Right ventricle myocardium inferior (tissue), 1 donor: ENCODE measurements at places on chromosomes 11 and 22. TPM values are rescaled to one million over a fixed set of nuclear protein-coding genes. Genes with fewer than 3 reads are reported as not detected.

SHISAL1 gene
- total RNA-seq = 1.5 TPM

MS4A15 gene
- not detected for total RNA-seq

RAB39A gene
- 1.1 TPM for total RNA-seq

BBOX1 gene
- total RNA-seq = not detected

DNA sequence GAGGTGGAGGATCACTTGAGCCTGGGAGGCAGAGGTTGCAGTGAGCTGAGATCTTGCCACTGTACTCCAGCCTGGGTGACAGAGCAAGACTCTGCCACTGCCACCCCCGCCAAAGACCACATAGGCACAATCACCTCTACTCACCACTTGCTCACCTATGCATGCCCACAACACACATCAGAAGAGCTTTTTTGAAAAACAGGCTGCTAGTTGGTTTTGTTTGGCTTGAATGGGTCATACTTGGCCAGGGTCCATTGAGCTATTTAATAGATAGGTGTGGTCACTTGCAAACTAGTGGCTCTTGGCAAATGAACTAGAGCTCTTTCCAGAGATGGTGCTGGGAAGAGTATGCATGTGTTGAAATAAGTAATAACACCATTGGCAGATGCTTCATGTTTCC, 80.1 kb downstream of the EMSY start:
- no peak for DNase-seq

- DNase-seq = peak; percentile 64
Measured at GRCh38 chr11:1082728-1083620, 8.3 kb downstream of the MUC2 start.

DNA sequence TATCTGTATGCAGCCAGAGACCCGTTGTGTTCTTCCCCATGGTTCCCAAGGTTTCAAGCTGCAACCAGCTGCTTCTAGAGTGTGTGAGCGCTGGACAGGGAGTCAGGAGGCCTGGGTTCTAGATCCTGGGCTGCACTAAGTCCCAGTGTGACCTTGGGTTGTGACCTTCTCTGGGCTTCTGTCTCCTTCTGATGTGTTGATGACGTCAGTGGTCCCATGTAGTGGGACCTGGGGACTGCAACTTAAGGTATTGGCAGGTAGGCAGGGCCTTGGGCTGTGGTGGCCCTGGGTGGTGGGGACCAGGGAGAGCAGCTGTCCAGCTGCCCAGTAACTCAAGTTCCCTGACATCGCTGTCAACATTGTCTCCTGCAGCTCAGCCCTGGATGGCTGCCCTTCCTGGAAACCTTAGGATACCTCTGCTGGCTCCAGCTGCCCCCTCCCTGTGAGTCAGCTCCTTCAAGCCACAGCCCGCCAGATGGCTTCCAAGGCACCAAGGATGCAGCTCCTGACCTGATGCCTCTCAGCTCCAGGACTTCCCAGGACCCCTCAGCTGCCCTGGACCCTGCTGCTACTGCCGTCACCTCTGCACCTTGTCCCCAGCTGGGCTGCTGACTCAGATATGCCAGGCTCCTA, 1.3 kb upstream of the PVALB start:
- DNase-seq = no peak

DNA sequence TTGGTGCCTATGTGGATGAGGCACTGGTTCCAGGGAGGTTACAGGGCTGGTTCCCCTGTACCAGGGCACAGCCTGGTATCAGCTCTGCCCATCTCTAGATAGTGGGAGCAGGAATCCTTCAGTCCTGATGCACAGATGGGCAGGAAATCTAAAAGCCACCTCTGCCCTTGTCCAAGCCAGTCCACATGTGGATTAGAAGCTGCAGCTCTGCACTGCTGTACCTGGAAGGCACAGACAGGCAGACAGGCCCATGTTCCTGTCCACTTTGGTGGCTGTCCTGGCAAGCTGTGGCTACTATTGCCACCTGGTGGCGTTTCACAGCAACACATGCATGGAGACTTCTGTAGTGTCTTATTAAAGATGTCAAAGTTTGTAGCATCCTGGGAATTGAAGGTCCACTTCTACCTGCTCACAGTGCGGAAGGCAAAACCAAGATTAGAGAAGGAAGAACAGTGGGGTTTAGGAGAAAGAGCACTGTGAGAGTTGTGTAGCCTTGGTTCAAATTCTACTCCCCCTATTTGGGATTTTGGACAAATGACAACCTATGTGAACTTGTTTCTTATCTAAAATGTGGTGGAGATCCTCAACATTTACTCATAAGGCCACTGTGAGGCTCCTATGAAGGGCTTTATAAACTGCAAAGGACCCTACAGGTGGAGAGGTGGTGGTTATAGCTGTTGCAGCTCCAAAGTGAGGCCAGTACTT, 30.1 kb downstream of the NAV2 start:
- peak; percentile 76 for DNase-seq

- DNase-seq = no peak
Measured at GRCh38 chr11:103344886-103345285, 235.7 kb downstream of the DYNC2H1 start.
